ENCODE measurements at places on chromosomes 6 and 20.

DNA sequence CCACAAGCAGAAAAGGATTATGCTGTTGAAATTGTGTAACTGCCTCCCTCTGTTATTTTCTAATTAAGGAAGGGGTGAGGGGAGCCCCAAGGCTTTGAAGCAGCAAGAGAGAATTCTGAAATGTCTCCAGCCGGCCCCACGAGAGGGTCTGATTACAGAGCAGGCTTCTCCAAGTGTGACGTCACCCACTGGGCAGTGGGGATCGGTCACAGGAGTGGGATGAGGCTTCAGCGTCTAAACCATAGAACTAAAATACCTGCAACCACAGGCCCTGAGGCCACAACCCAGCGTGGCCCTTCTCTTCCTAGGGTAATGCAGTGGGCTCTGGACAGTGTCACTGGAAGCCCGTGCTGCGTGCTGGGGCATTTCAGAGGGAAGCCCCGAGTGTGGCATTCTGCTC lies 38.6 kb upstream of the APCDD1L start:
- DNase-seq, result no peak

- no peak for DNase-seq
These were observed 95.8 kb downstream of the DHX35 start for GRCh38 chr20:39057911-39058310.

DNA sequence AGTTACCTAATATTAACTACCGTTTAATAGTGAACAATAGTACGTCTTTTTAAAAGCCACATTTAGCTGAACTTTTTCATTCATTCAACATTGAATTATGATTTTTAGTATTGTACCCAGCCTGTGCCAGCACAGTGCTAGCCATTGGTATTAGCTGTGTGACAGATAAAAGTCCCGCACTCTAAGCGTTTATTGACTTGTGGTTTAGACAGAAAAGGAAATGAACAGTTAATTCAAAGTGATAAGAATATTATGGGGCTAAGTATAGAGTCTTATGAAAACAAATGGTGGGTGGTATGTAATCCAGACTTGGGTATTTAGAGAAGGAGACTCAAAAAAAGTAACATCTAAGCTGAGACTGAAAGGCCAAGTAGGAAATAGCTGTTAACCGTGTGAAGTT lies 202.3 kb downstream of the RPS12 start:
- DNase-seq, result peak; percentile 26

DNA sequence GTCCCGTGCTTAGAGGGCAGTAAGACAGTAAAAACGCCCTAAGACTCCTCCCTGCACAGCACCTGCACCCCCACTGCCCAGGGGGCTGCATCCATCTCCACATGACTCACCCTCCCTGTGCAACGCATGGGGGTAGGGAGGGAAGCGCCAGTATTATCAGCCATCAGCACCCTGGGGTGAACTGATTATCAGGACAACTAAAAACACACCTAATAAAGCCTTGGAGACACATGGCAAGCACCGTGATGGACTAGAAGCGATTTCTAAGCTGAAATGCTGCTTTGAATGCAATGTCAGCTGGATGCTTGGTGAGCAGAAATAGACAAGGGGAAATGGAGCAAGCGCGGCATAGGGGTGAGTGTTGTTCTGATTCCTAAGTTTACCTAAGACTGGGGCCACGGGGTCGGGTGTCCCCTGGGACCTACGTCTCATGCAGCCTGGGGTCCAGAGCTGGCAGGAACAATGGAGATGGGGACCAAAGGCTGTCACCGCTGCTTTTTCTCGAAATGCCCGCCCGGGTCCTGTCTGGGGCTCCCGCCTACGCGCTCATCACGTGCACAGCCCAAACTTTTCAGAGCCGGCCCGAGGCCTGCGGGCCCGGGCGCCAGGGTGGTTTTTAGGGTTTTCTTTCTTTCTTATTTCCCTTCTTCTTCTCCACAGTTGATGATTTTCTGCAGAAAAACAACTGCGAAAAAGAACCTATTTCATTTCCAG lies 702 bp upstream of the TNFAIP3 start:
- DNase-seq, result no peak

DNA sequence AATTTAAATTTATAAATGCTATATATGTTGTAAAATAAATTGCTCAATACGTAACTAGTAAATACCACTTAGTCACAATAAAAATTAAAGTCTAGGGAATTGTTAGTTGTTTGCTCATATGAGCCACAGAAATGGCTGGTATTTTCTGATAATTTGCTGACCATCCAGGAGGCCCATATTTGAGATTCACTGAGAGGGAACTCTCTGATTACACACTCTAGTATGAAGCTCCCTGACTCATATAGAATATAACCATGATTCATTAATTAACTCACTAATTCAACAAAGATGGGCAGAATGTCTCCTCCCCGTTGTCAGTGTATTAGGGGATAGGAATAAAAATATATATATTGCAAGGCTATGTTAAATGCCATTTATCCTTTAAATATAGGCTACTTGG lies 46.6 kb upstream of the TMEM30A start:
- no peak for DNase-seq

- DNase-seq, result no peak
These were observed 43.6 kb upstream of the CCN6 start for GRCh38 chr6:112010328-112010727.

DNA sequence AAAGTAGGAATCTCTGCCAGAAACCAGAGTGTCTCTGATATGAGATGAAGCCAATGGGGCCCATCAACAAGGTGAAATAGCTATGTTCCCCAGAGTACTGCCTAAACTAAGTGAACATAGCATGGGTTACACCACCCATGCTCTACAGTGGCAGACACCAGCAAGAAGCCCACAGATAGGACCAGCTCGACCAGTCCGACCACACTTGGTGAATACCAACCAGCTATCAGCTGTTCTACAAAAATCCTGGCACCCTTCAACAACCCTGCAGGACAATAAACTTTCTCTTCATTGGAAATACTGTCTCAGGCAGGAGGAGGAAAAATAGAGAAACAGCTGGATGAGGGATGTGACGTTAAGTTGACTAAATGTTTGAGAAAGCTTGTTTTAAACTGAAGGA lies 311.4 kb downstream of the EPM2A start:
- no peak for DNase-seq

- DNase-seq, result no peak
These were observed 161.0 kb downstream of the KHDC1L start for GRCh38 chr6:73064266-73064665.

DNA sequence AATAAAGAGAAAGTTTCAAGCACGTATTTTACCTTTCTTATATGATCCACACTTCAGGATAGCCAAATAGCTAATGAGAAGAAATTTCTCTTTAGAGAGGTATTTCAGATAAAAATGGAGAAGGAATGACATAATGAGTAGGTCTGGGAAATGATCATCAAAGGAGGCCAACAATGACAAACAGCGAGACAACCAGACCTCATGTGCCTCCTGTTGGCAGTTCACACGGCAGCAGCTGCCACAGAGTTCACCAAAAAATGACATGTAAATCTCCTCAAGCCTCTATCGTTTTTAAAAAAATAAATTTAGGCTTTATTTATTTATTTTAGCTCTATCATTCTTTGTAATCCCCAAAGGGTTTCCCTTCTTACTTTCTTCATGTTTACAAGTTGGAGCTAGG lies 47.7 kb downstream of the SLC2A12 start:
- DNase-seq, result no peak

DNA sequence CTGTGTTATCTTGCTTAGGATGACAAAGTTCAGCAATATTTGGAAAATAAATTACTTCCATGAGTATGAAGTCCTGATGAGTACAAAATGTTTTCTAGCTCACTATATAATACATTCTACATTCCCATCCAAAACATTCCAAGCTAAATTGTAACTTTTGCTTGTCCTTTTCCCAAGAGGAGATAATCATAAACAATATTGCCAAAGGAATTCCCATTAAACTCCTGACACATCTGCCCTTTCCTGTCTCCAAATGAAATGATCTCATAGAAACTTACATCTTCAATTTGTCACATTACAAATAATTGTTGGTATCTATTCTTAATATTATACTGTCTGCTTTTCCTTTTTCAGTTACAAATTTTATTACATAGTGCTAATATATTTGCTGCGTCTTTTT lies 20.4 kb upstream of the SENP6 start:
- DNase-seq, result no peak

DNA sequence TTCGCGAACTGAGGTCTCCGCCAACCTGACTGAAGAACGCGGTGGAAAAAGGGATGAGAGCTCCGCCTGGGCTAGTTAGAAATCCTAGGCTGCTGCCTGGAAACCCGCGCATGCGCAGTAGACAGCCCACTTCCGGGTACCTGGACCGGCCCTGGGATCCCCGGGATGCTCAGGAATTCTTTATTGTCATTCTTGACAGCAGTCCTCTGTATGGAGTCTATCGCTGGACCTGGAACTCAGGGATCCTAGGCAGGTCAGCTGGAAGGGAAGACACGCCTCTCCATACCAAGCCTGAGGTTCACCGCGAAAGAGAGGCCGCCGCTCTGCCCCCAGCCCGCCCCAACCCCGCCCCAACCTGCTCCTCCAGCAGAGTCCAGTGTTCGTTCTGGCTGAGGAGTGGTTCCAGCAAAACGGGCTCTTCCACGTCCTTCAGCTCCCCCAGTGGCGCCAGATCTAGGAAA lies 1379.2 kb upstream of the DEFB115 start:
- DNase-seq, result peak; percentile 84

GRCh38 chr6:17416806-17417205 lies 23.4 kb downstream of the CAP2 start:
- DNase-seq, result no peak

GRCh38 chr6:83633609-83634008 lies 75.3 kb downstream of the SNAP91 start:
- DNase-seq, result no peak

DNA sequence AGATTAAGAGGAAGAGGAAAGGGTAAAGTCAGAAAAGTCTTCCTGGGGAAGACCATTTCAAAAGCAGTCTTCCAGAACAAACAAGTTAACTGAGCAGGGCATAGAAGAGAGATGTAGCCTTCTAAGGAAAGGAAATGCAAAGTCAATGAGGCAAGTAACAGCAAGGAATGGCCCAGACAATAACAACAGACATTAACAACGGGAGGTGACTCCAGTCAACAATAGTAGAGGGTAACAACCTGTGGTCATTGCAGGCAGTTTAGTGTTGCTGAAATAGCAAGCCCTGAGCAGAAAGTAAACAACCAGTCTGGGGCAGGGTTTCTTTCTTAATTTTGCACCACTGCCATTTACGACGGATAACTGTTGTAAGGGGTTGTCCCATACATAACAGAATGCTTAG lies 2.1 kb downstream of the MDN1 start:
- no peak for DNase-seq

GRCh38 chr6:116371918-116372209 lies 1.1 kb downstream of the DSE start:
- no peak for DNase-seq

GRCh38 chr6:16711546-16712254 lies 49.6 kb downstream of the ATXN1 start:
- no peak for DNase-seq

- no peak for DNase-seq
These were observed 58.1 kb downstream of the RREB1 start for GRCh38 chr6:7165890-7166267.

- DNase-seq, result peak; percentile 62
These were observed 12.4 kb downstream of the IRF4 start for GRCh38 chr6:403659-404655.

DNA sequence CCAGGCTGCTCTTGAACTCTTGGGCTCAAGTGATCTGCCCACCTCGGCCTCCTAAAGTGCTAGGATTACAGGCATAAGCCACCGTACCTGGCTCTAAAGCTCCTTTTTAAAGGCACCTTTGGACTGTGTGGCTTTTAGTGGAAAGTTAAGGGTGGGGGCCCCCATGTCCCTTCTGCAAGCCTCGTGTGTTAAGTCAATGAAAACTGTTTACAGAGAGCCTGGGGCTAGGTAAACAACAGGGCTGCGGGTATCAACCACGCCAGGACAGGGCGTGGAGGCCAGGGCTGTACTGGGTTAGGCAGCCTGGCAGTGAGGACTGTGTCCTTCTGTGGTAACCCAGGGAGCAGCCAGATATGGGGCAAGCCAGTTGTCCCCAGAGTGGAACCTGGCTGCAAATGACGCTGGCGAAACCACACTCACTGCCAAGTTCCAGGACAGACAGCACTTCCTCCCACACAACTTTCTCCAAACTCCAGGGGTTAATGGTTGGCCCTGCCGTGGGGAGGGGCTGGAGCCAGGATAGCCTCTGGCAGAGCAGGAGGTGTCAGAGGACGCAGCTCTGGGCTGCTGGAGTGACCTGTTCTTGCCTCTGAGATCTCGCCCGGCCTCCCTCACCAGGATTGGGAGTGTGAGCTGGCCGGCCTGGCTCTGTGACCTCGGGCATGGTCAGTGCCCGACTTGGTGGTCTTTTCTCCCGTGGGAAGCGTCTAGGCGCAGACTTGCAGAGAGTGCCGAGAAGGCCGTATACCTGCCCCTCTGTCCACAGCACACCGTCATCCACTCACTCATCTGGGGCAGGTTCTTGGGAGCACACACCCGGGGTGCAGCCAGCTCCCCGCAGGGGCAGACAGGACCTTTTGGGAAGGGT lies 3.2 kb downstream of the SLC17A9 start:
- DNase-seq, result no peak

DNA sequence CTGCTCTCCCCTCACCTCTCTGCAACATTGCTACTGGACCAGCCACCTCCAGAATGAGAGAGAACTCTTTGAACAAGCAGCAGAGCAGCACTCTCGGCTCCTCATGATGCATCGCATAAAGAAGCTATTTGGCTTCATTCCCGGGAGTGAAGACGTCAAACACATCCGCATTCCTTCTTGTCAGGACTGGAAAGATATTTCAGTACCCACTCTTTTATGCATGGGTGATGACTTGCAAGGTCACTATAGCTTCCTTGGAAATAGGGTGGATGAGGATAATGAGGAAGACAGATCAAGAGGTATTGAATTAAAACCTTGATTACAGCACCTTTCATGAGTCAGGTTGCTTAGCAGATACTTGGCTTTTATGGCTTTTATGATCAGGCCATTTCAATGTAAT lies 4.3 kb downstream of the CALHM4 start:
- DNase-seq, result peak; percentile 61
